ENCODE measurements at places on chromosomes 3 and 15.

DNA sequence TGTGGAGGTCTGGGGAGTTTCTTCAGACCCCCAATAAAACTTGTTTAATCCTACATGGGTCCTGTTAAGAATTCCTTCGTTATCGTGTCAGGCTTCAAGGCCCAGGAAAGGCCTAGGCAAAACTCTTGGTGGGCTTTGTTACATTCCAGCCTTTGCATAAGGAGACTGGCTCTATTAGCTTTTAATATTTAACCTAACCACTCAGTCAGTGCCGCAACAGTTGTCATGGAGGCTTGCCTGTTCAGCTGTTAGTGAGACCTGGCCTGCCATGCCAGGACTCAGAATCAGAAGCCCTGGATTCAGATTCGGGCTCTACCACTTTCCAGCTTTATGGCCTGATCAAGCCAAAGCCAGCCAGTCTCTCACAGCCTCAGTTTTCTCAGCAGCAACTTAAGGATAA lies 19.6 kb downstream of the EIF1B start:
- DNase-seq = no peak

DNA sequence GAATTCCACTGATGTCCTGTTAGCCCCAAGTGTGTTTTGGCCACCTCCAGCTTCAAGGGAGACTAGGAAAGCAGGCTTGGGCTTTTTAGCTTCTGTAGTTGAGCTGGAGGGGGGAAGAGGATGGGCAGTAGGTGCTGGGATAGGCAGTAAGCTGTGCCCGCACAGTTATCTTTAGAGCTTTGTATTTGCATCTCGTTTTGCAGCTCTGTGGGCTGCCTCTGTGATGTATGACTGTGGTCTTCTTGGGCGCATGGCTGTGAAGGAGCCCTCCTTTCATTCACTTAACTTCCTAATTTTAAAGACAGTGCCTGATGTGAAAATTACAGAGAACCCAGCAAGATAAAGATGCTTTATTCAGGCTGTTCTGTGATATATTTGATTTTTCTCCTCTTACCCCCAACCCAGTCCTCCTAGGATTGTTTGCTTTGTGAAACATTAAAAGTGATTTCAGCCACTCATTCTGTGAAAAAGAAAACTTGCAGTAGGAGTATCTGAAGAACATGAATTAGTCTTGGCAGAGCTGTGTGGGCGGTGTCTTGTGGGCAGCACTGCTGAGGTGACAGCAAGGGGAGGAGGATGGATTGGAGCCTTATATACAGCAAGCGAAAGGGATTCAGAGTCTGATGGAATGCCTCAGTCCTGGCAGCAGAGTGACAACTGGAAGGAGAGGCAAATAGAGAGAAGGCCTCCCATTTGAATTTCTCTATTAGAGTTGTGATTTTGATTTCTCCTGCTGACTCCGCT lies 74.3 kb downstream of the LARS2 start:
- DNase-seq = peak; percentile 62

DNA sequence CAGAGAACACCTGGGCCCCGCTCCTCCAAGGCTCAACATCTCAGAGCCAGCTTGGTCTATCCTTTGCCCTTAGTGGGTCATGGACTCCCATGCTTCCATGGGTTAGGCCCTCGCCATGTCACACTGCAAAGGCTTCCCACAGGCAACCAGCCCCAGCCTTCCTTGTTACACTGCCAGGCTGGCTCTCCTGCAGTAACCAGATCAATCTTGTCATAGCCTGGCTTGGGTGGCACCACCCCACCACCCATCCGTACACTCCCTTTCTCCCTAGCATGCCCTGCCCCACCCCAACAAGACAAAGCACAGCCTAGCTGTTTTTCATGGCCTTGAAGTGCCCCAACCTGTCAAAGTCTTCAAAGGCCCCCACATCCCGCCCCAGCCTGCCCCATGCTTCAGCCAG lies 30.5 kb downstream of the CA12 start:
- no peak for DNase-seq

DNA sequence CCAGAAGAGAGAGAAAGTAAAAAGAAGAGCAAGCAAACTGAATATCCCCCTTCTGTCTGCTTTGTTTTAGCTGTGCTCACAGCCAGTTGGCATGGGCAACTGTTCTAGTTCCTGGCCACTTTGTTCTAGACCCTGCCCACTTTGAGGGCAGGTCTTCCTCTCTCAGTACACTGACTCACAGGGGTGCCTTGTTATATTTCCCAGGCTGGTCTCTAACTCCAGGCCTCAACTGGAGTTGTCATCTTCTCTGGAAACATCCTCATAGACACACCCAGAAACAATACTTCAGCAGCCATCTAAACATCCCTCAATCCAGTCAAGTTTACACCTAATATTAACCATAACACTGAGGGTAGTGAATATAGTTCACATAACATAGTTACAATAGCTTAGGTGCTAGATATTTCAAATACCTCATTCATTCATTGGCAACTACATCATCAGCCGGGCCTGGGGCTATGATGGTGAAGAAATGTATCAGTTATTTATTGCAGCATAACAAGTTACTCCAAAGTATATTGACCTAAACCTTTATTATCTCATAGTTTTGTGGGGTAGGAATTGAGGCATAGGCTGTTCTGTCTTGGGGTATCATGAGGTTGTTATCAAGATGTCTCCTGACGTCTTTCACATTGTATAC lies 106.0 kb downstream of the UBE2E2 start:
- no peak for DNase-seq

DNA sequence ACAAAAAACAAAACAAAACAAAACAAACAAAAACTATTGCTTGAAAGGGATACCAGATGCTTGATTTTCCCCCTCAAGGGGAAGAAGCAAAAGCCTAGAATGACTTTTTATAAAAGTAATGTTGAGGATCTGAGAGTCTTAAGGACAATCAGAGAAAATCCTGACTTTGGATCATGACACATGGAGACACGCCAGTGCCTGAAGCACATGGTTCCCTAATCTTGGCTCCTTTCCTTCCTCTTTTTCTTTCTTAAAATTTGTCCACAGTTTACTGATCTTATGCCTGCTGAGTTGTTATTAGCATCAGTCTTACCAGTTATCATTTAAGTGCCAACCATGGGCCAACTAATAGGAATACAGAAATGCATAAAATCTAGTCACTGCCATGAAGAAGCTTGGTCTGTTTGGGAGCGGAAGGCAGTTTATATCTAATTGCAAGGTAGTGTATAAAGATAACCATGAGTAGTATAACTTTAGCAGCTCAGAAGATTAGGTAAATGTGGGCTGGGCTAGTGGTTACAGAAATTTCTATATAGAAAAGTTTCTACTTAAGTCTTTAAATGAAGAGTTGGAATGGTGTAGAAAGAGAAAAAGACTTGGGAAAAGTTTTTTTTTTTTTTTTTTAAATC lies 6.9 kb downstream of the GLCE start:
- DNase-seq = no peak

DNA sequence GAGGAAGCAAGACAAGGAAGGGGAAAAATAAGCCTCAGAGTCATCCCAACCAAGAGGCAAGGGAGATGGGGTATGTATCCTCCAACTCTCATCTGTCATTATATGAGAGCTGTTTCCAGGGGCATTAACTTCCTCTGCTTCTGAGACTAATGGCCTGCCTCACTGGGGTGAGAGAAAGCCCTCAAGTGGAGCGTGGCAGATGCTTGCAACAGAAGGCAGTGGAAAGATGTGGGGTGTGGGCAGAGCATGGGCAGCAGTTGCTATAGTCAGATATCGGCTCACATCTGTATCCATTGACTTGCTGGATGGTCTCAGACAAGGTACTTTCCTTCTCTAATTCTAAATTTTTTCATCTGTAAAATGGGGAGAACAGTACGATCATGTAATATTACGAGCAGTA lies 81.7 kb upstream of the PLCL2 start:
- no peak for DNase-seq

DNA sequence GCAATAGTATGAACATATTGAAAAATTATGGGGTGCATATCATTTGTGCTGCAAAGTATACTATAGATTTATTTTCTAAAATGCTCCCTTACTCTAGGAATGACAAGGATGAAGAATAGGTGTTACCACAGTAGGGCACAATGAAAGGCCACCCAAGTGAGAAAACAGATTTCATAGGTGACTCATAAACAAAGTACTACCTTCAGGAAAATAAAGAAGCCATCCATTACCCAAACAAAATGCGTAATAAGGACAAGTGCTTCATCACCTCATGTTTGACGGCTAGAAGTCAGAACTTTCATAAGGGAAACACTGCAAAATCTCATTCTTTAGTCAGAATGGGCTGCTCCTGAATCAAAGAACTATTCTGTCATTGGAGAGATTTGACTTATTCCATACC lies 116.6 kb downstream of the MFSD1 start:
- no peak for DNase-seq

- no peak for DNase-seq
Measured at GRCh38 chr3:124092811-124093210, 100.9 kb upstream of the ROPN1 start.

DNA sequence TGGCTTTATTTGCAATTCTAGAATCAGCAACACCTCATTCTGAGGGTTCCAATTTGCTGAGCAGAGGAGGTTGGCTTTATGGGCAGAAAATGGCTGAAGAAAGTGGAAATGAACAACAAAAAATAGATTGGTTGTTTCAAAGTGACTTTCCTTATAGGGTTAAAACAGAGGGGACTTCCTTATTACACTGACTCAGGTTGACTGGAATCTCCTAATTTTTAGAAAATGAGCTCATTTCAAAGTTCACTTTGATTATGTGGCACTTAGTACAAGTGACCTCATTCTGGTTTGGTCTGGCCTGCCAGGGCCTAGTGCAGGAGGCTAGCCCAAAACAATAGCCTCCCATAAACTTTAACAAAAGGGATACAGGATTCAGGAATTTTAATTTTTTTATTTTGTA lies 41.4 kb downstream of the NFKBIZ start:
- DNase-seq = no peak

DNA sequence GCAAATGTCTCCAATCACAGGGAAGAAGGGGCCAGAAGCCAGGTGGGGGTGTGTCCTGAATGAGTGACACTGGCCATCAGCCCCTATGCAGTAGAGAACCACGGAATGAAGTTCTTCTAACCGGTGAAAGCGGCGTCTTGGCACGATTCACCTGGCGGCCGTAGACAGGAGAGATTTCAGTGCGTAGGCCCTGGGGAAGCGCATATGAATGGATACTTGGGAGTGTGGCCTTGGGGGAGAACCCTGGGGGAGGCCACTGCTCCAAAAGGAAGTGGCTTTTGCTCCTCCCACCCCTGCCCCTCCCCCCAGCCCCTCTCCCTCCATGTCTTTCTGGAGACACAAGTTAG lies 43.6 kb downstream of the RBPMS2 start:
- no peak for DNase-seq

- DNase-seq = no peak
Measured at GRCh38 chr3:2635511-2635910, 474.7 kb downstream of the IL5RA start.

GRCh38 chr15:98758224-98758623 lies 109.9 kb downstream of the IGF1R start:
- no peak for DNase-seq

- DNase-seq = no peak
Measured at GRCh38 chr3:115085197-115085865, 61.8 kb downstream of the ZBTB20 start.

Measured in left hindlimb (tissue), 1 donor.